ENCODE measurements at places on chromosomes 2 and 18. TPM values are rescaled to one million over a fixed set of nuclear protein-coding genes. Genes with fewer than 3 reads are reported as not detected.

DNA sequence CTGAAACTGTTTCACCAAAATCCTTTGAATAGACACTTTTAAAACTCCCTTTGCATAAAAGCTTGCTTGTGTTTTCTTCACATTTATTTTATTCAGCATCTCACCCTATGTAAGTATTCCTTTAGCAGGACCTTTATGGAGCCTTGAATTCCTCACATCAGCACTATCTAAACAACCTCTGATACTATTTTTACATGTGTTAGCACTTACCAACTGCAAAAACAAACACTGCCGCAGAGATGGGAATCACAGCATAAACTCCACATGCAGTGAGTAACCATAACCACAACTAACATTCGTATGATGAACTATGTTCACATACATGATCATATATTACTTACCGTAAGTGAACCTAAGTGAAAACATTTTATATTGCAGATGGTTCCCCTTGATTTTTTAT, 15.4 kb downstream of the FBXO15 start:
- H3K4me1 ChIP-seq, result no peaks in the 10 kb centered on the region
- no peaks in the 10 kb centered on the region for H3K36me3 ChIP-seq
- no peaks in the 10 kb centered on the region for H3K27me3 ChIP-seq
- DNase-seq, result no peak

Gene SOWAHC
- 1.1 TPM for total RNA-seq

DNA sequence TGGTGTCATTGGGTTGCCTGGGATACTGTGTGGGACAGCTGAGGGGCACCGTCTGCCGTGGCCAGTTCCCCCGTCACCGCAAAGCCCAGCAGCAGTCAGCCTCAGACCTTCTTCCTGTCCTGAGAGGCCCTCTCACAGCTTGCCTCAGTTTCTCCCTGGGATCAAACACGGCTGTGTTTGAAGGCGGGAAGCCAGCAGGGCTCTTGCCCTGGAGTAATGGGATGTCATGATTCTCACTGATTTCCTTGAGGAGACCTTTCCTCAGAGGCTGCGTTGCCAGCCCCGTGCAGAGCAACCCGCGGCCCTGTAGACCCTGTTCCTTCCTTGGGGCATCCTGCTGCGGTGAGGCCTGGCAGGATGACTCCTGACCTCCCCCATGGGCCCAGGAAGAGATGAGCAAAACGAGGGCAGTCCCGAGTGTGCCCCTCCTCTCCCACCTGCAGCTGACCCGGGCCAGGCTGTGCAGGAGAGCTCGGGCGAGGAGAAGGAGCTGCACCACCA, 13.9 kb upstream of the NFATC1 start:
- H3K4me1 ChIP-seq, result peaks cover 14% of the 10 kb centered on the region
- peaks cover 4% of the 10 kb centered on the region for H3K36me3 ChIP-seq
- H3K27me3 ChIP-seq, result no peaks in the 10 kb centered on the region
- H3K4me3 ChIP-seq, result no peak overlapping the region

GRCh38 chr18:3590096-3590630, 140.2 kb downstream of the TGIF1 start:
- H3K27me3 ChIP-seq, result no peaks in the 10 kb centered on the region
- no peak overlapping the region for H3K4me3 ChIP-seq
- peaks cover 49% of the 10 kb centered on the region for H3K4me1 ChIP-seq
- no peak overlapping the region for H3K27ac ChIP-seq
- H3K36me3 ChIP-seq, result peaks cover 3% of the 10 kb centered on the region

GRCh38 chr18:67600181-67601180, 84.0 kb upstream of the DSEL start:
- no peak overlapping the region for H3K4me3 ChIP-seq
- H3K4me1 ChIP-seq, result no peaks in the 10 kb centered on the region
- H3K27me3 ChIP-seq, result no peaks in the 10 kb centered on the region
- no peaks in the 10 kb centered on the region for H3K36me3 ChIP-seq
- DNase-seq, result no peak

Gene NPC1
- 39.8 TPM for total RNA-seq

- peaks cover 34% of the 10 kb centered on the region for H3K36me3 ChIP-seq
- peaks cover 64% of the 10 kb centered on the region for H3K4me1 ChIP-seq
Observed at GRCh38 chr2:201448061-201448460, 3.2 kb downstream of the TRAK2 start.

Gene CRYGB
- not detected for total RNA-seq

GRCh38 chr2:183009249-183009899, 28.9 kb downstream of the NCKAP1 start:
- H3K4me1 ChIP-seq, result no peaks in the 10 kb centered on the region
- DNase-seq, result no peak
- no peaks in the 10 kb centered on the region for H3K27me3 ChIP-seq
- no peaks in the 10 kb centered on the region for H3K36me3 ChIP-seq

Gene C2orf15
- total RNA-seq, result 0.35 TPM

GRCh38 chr18:961644-962355, 57.1 kb downstream of the ADCYAP1 start:
- no peaks in the 10 kb centered on the region for H3K36me3 ChIP-seq
- peaks cover 19% of the 10 kb centered on the region for H3K27me3 ChIP-seq
- H3K27ac ChIP-seq, result no peak overlapping the region

Gene CD8B
- total RNA-seq, result 2.1 TPM

Gene KIAA2012
- not detected for total RNA-seq

Gene LHCGR
- not detected for total RNA-seq

- peaks cover 29% of the 10 kb centered on the region for H3K4me1 ChIP-seq
- H3K36me3 ChIP-seq, result peaks cover 5% of the 10 kb centered on the region
- peak overlapping the region; percentile 77 for H3K27ac ChIP-seq
- H3K4me3 ChIP-seq, result peak overlapping the region; percentile 38
- no peaks in the 10 kb centered on the region for H3K27me3 ChIP-seq
Observed at GRCh38 chr2:54054271-54054670, 61.1 kb upstream of the ACYP2 start.

DNA sequence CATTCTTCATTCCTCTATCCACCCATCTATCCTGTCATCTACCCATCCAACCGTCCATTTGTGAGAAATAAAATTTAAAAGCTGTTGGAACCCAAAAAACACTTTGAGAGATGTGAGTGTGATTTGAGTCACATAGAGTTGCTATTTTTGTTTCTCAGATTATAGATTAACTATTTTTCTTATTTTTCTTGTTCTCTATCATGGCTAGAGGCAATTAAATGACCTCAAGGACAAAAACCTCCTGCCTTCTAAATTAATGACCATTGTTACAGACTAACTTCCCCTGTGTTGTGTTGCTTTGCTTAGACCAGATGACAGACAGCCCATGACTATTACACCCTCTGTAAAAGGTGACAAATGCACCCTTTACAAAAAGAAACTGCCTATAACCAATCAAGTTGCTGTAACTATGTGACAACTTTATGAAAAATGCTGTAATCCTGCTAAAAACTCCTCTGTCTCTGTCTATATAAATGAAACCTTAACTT, 207.9 kb upstream of the CXCR4 start:
- H3K4me3 ChIP-seq, result no peak overlapping the region
- no peaks in the 10 kb centered on the region for H3K27me3 ChIP-seq
- peak overlapping the region; percentile 23 for H3K27ac ChIP-seq
- DNase-seq, result no peak

DNA sequence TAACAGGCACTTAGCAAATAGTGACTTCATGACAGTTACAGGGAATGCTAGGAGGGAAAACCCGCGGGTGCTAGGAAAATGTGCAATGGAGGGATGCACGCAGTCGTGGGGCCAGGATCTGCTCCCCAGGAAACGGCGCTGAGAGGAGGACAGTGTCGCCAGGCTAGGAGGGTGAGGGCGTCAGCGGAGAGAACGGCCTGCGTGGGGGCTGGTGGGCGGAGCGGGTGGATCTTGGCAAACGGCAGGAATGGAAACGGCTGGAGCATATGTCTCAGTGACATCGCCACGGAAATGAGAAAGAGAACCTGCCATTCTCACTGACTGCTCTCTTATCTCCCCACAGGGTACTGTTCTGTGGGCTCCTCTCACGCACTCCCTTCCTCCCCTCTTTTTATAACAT, 478.5 kb upstream of the ID2 start:
- peaks cover 13% of the 10 kb centered on the region for H3K4me1 ChIP-seq
- DNase-seq, result no peak
- H3K4me3 ChIP-seq, result no peak overlapping the region
- no peak overlapping the region for H3K27ac ChIP-seq

Gene RBM44
- 0.75 TPM for total RNA-seq

Gene ANKRD62
- not detected for total RNA-seq

DNA sequence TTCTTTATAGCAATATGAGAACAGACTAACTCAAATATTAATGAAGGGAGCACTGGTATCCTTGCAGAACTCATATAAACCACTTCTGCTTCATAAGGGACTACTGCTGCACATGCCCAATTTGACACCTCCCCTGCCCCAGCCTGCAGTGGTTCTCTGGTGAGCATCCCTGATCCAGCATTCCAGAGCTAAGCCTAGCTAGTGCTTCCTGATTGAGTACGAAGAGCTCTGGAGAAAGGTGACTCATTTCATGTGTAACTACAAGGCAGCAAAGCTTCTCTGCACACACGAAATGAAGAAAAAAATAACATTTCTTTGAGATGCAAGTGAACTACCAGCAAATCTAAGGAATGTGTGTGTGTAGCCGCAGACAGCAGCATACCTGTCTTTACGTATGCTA, 22.8 kb upstream of the ADNP2 start:
- no peak overlapping the region for H3K4me3 ChIP-seq
- H3K27me3 ChIP-seq, result peaks cover 8% of the 10 kb centered on the region
- peaks cover 3% of the 10 kb centered on the region for H3K36me3 ChIP-seq
- no peak overlapping the region for H3K27ac ChIP-seq
- no peak for DNase-seq

GRCh38 chr2:151634736-151635467, 99.4 kb downstream of the NEB start:
- H3K27ac ChIP-seq, result no peak overlapping the region
- H3K4me3 ChIP-seq, result no peak overlapping the region
- no peaks in the 10 kb centered on the region for H3K27me3 ChIP-seq
- no peak for DNase-seq

GRCh38 chr18:21653361-21653760, 41.2 kb downstream of the SNRPD1 start:
- DNase-seq, result no peak
- H3K27ac ChIP-seq, result no peak overlapping the region
- H3K36me3 ChIP-seq, result peaks cover 44% of the 10 kb centered on the region
- H3K4me1 ChIP-seq, result peaks cover 5% of the 10 kb centered on the region
- H3K4me3 ChIP-seq, result no peak overlapping the region

Gene SGPP2
- total RNA-seq, result 3.1 TPM

- no peaks in the 10 kb centered on the region for H3K36me3 ChIP-seq
- H3K27me3 ChIP-seq, result no peaks in the 10 kb centered on the region
- H3K27ac ChIP-seq, result no peak overlapping the region
- no peaks in the 10 kb centered on the region for H3K4me1 ChIP-seq
- DNase-seq, result no peak
- no peak overlapping the region for H3K4me3 ChIP-seq
Observed at GRCh38 chr2:209661286-209661894, 110.2 kb upstream of the UNC80 start.

GRCh38 chr2:159053161-159054031, 85.0 kb downstream of the TANC1 start:
- no peak overlapping the region for H3K4me3 ChIP-seq
- DNase-seq, result no peak
- H3K27me3 ChIP-seq, result peaks cover 10% of the 10 kb centered on the region
- no peaks in the 10 kb centered on the region for H3K4me1 ChIP-seq

Gene GPR45
- total RNA-seq, result not detected

- H3K36me3 ChIP-seq, result no peaks in the 10 kb centered on the region
- peaks cover 6% of the 10 kb centered on the region for H3K27me3 ChIP-seq
Observed at GRCh38 chr2:152627351-152627957, 89.8 kb downstream of the PRPF40A start.

Gene AAK1
- total RNA-seq, result 121 TPM

DNA sequence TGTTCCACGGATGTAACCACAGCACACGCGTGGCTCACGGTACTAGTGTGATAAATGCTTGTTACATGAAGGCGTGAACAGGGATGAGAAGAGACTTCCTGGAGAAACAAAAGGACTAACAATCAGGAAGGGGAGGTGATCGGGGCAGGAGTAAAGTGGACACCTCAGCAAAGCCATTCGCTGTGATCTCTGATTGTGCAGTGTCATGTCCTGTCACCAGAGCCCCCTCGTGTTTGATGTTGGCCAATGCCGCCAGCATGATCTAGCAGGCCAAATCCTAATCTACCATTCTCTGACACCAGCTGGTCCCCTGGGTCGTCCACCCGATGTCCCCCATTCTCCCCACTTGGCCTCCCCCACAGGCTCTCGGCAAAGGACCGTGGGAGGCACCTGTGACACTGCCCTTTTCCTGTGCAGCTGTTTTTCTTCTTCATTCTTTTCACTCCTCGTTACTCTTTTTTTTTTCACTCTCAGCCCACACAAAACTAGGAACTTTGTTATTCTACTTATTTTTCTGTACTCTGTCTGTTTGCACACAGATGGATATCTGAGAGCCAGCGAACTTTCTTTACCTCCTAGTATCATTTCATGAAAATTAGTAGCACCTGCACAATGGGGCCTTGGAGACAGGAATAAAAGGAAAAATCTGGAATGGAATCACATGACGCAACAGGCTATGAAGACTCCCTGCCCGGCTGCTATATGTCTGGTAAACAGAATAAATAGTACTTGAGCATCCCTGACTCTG, 146.8 kb downstream of the TGIF1 start:
- peaks cover 53% of the 10 kb centered on the region for H3K4me1 ChIP-seq
- H3K4me3 ChIP-seq, result peak overlapping the region; percentile 92
- H3K27ac ChIP-seq, result peak overlapping the region; percentile 98
- H3K36me3 ChIP-seq, result peaks cover 24% of the 10 kb centered on the region
- H3K27me3 ChIP-seq, result no peaks in the 10 kb centered on the region

Gene SERPINB11
- not detected for total RNA-seq

- H3K4me1 ChIP-seq, result no peaks in the 10 kb centered on the region
- no peak overlapping the region for H3K27ac ChIP-seq
Observed at GRCh38 chr2:169452080-169452479, 27.2 kb upstream of the BBS5 start.

- no peak for DNase-seq
- no peak overlapping the region for H3K4me3 ChIP-seq
- no peak overlapping the region for H3K27ac ChIP-seq
- no peaks in the 10 kb centered on the region for H3K27me3 ChIP-seq
- H3K4me1 ChIP-seq, result no peaks in the 10 kb centered on the region
Observed at GRCh38 chr2:53697686-53698085, 69.9 kb upstream of the CHAC2 start.

DNA sequence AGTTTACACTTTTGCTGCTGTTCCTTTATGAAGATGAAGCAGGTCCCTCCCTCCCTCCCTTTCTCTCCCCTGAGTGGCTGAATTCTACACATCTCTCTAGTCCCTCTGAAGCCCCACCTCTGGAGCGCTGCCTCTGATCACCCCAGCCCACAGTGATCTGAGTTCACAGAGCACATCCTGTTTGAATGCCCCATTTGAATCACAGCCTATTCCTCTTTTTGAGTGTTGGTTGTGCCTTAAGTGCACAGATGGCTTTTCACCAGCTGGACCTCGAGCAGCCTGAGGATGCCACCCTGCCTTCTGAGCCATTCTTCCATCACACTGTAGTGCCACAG, 87.1 kb downstream of the ITGB1BP1 start:
- H3K27ac ChIP-seq, result no peak overlapping the region
- no peak overlapping the region for H3K4me3 ChIP-seq
- peaks cover 3% of the 10 kb centered on the region for H3K27me3 ChIP-seq
- DNase-seq, result no peak
- no peaks in the 10 kb centered on the region for H3K36me3 ChIP-seq
- H3K4me1 ChIP-seq, result no peaks in the 10 kb centered on the region
